ENCODE measurements at places on chromosomes 2 and 18. TPM values are rescaled to one million over a fixed set of nuclear protein-coding genes. Genes with fewer than 3 reads are reported as not detected.

The SPTBN1 gene
- 601 TPM for total RNA-seq

The ANKRD23 gene
- total RNA-seq: 3.5 TPM

The LYG2 gene
- total RNA-seq: not detected

The BMPR2 gene
- total RNA-seq: 137 TPM

The TMEM150A gene
- 28.9 TPM for total RNA-seq

The ZSWIM2 gene
- not detected for total RNA-seq

The CCDC68 gene
- 20.2 TPM for total RNA-seq

The SPATA3 gene
- total RNA-seq: not detected

The LDLRAD4 gene
- 24.6 TPM for total RNA-seq

The MYO3B gene
- not detected for total RNA-seq

The MERTK gene
- total RNA-seq: 20.7 TPM

The HSPE1 gene
- total RNA-seq: 65.3 TPM

The CYRIA gene
- total RNA-seq: 29.4 TPM
